ENCODE measurements at places on chromosomes 2 and 18. TPM values are rescaled to one million over a fixed set of nuclear protein-coding genes. Genes with fewer than 3 reads are reported as not detected.

TRIM54 gene
- total RNA-seq = not detected

TMEM169 gene
- 0.14 TPM for total RNA-seq

LRP2 gene
- total RNA-seq = under 0.01 TPM

UGT1A6 gene
- total RNA-seq = not detected

FBXO36 gene
- 2.0 TPM for total RNA-seq

RBM44 gene
- total RNA-seq = 0.33 TPM

HOXD13 gene
- total RNA-seq = not detected

ST8SIA3 gene
- not detected for total RNA-seq

RGPD3 gene
- 0.20 TPM for total RNA-seq

TEX44 gene
- not detected for total RNA-seq

SERPINB4 gene
- total RNA-seq = not detected

COL6A3 gene
- total RNA-seq = 0.14 TPM

MAPRE2 gene
- total RNA-seq = 67.6 TPM

DSC1 gene
- total RNA-seq = not detected

ADGRF3 gene
- 0.04 TPM for total RNA-seq

All from pulmonary artery endothelial cell (primary cell).